ENCODE measurements at places on chromosomes 11 and 22.
A peak's percentile ranks its signal among the peaks of the same experiment; 100 is the strongest.

DNA sequence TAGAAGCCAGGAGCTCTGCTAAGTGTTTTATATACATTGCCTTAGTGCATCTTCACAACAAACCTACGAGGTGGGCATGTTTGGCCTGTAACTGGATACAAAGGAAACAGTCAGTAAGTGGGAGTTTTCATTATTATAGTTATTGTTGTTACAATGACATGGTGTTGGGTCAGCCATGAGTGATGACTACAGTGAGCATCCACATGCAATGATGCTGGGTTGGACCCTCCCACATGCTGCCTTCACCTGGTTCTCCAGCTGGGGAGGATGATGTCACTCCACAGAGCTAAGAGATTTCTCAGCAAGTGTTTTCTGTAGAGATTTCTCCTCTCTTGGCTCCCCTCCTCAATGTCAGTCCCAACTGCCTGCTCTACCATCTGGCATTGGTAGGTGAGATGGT lies 59.3 kb downstream of the EHF start:
- DNase-seq, result no peak

- peak; percentile 80 for DNase-seq
These were observed 25.0 kb downstream of the SNX19 start for GRCh38 chr11:130891326-130891725.

- no peak for DNase-seq
These were observed 98.5 kb downstream of the CTTN start for GRCh38 chr11:70496591-70497535.

DNA sequence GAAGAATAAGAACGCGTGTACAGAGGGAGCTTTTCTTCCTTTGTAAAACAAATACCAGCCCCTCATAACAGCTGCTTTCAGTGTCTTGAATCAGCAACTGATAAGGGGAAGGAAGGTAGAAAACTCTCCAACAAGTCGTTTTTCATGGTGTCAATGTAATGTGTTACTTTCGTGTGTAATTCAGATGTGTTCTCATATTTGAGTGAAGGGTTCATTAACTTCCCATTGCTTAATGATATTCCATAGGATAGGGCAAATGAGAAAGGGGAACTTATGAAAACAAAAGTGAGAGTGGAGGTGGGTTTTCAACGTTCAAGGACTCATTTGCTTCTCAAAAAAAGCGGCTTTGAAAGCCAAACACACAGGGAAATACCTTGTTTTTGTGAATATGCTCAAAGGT lies 452.1 kb downstream of the NTM start:
- no peak for DNase-seq

- no peak for DNase-seq
These were observed 27.6 kb upstream of the BAIAP2L2 start for GRCh38 chr22:38137876-38138687.

DNA sequence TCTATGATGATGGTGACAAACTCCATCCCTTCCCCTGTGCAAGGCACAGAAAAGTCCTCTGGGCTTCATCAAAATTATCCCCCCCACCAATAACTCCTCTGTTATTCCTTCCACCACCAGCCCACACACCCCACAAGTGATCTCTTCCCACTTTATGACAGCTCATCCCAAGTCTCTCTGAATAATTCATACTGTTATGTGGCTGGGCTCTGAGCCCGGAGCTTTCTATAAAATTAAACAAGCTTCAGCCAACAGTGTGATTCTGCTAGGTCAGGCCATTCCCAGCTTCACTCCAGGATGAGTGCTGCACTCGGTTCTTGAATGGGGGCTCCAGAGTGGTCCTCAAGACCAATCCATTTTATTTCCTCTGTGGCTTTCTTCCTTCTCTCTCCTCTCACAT lies 83.0 kb downstream of the INSC start:
- DNase-seq, result no peak

GRCh38 chr11:11297578-11297977 lies 55.5 kb downstream of the CSNK2A3 start:
- DNase-seq, result no peak
